ENCODE measurements at places on chromosomes 16 and 17.

DNA sequence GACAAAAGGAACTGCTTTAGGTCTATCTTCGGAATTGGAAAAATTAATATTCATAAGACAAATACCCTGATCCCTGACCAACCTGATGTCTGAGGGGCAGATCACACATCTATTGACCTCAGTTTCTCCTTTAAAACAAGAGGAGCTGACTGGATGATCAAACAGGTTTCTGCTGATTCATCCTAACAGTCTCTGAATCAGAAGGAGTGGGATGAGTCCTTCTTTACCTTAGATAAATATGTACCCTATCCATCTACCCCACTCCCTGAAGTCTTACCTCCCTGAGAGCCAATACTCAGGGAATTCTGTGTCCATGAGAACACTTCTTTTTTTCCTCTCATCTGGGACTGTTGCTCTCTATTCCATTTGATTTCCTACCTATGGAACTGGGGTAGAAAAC lies 80.3 kb upstream of the CRHR1 start:
- no peak for DNase-seq

DNA sequence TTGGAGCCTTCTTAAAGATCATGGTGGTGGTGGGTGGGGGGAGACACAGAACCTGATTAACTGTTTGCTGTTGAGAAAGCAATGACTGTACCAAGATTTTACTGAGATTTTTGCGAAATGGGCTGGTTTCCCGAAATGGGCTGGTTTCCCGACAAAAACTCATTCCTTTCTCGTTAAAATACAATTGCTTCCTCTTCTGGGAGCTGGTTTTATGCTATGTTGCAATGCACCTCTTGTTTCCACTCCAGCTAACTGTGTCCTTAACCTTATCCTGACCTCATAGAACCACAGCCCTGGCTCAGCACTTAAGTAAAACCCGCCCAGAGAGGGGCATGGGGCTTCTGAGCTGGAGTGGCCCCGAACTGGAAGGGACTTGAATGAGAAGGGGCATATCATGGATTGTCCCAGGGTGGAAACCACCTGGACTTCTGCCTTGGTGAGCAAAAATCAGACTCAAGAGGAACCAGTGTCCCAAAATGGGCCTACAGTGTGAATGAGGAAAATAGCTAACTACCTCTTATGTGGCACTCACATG lies 20.9 kb downstream of the FAM20A start:
- DNase-seq = peak; percentile 73

GRCh38 chr17:67390646-67391361 lies 13.7 kb downstream of the PITPNC1 start:
- peak; percentile 56 for DNase-seq

GRCh38 chr17:17141279-17141678 lies 64.9 kb downstream of the PLD6 start:
- no peak for DNase-seq

DNA sequence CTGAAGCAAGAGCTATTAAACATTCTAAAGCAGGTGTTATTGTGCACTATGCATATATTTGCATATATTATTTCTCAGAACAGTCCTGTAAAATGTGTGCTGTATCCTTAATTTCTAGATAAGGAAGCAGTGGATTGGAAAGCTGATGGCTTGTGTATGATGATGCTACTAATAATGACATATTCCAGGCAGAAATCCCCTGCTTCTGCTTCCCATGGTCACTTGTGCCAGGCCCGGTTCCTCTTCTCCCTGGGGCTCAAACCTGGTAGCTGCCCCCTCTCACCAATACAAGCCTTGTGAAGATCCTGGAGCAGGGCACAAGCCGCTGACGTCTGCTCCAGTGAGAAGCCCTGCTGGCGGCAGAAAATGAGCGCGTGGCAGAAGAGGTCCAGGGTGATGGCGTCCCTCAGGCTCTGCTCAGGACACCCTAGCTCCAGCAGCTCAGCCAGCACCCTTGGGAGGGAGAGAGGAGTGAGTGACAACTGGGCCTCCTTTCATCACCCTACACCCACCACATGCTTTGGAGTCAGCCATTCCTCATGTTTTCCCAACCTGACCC lies 1.8 kb downstream of the CFAP119 start:
- DNase-seq = no peak

DNA sequence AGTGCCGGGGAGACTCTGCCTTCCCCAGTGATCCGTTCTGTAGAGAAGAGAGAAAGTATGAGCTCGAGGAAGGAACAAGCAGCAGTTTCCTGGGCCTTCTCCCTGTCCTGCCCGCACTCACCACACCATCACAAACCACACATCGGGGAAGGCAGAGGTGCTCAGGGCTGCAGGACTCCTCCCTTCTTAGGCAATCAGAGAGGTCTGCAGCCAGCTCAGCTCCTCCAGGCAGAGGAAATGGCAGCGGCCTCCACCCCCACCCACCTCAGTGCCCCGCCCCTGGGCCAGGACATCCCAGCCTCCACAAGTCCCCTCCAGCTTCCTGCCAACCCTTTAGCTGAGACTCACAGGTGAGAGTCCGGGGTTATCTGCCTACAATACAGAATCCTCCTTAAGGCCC lies 2.0 kb downstream of the ZNF319 start:
- DNase-seq = peak; percentile 50

DNA sequence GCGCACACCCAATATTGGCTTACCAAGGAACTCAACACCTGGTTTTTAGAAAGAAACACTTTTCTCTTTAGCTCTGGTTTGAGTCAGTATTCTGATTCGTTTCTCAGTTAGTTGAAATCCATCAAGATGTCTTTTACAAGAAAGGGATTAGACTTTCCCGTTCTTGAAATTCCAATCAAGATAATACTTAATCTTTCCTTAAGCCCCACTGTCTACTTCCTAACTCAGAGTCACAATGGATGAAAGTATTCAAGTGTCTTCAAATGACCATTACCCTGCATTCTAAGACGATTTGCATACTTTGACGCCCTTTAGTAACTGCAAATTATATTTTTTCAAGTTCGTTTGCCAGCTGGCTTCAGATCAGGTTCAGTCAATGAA lies 189.8 kb downstream of the USP22 start:
- DNase-seq = no peak
